Mononuclear cell (primary cell): ENCODE measurements at places on chromosomes 4 and X. TPM values are rescaled to one million over a fixed set of nuclear protein-coding genes. Genes with fewer than 3 reads are reported as not detected.

TXK gene
- 74.9 TPM for total RNA-seq

PITX2 gene
- total RNA-seq, result not detected

ENPP6 gene
- total RNA-seq, result not detected

SEC24D gene
- total RNA-seq, result 17.8 TPM

CXCL3 gene
- total RNA-seq, result 46.6 TPM

GAGE2A gene
- total RNA-seq, result not detected

SPIN2B gene
- 5.1 TPM for total RNA-seq

HGFAC gene
- not detected for total RNA-seq

BMPR1B gene
- total RNA-seq, result under 0.01 TPM

COQ2 gene
- 7.6 TPM for total RNA-seq

CNKSR2 gene
- 15.8 TPM for total RNA-seq

SSX3 gene
- total RNA-seq, result not detected

DDX53 gene
- total RNA-seq, result not detected

KIT gene
- 0.42 TPM for total RNA-seq

DDX60 gene
- total RNA-seq, result 15.4 TPM

BCLAF3 gene
- 5.5 TPM for total RNA-seq

GPC3 gene
- 0.31 TPM for total RNA-seq

ASB12 gene
- 0.10 TPM for total RNA-seq

SOX3 gene
- not detected for total RNA-seq

FRMD7 gene
- 0.10 TPM for total RNA-seq

AR gene
- total RNA-seq, result 0.10 TPM
